ENCODE measurements at places on chromosomes 5 and 9. TPM values are rescaled to one million over a fixed set of nuclear protein-coding genes. Genes with fewer than 3 reads are reported as not detected.

Gene ANKRD34B
- not detected for total RNA-seq

Gene SPINK7
- total RNA-seq = not detected

Gene MCC
- total RNA-seq = 74.6 TPM

Gene NPR3
- 0.27 TPM for total RNA-seq

Gene RIC1
- 47.8 TPM for total RNA-seq

Gene UBE2QL1
- total RNA-seq = 0.09 TPM

Gene PCDH1
- total RNA-seq = 222 TPM

Gene OR1L8
- total RNA-seq = 0.09 TPM

Gene RANBP3L
- total RNA-seq = not detected

Gene GCNT4
- 0.56 TPM for total RNA-seq

Gene RFESD
- 1.3 TPM for total RNA-seq

Gene TAF1L
- total RNA-seq = under 0.01 TPM

Data from endothelial cell of coronary artery (primary cell).